ENCODE measurements at places on chromosomes 6 and 20. TPM values are rescaled to one million over a fixed set of nuclear protein-coding genes. Genes with fewer than 3 reads are reported as not detected.

PNLDC1 gene
- total RNA-seq, result not detected

DNA sequence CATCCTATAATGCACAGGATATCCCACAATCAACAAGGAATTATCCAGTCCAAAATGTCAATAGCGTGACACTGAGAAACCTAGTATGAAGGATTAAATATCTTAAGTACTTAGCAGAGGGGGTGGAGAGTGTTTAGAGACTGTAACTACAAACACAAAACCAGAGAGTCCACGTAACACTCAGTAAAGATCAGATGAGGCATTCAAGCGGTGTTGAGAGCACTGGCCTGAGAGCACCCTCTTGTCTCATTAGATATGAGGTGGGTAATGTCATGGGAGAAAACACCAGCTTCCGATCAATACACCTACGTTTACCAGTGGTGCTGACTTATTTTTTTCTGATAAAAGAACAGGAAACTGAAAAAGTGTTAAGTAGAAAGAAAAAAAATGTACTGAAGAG, 2.3 kb downstream of the FAM184A start:
- no peak for DNase-seq

DNA sequence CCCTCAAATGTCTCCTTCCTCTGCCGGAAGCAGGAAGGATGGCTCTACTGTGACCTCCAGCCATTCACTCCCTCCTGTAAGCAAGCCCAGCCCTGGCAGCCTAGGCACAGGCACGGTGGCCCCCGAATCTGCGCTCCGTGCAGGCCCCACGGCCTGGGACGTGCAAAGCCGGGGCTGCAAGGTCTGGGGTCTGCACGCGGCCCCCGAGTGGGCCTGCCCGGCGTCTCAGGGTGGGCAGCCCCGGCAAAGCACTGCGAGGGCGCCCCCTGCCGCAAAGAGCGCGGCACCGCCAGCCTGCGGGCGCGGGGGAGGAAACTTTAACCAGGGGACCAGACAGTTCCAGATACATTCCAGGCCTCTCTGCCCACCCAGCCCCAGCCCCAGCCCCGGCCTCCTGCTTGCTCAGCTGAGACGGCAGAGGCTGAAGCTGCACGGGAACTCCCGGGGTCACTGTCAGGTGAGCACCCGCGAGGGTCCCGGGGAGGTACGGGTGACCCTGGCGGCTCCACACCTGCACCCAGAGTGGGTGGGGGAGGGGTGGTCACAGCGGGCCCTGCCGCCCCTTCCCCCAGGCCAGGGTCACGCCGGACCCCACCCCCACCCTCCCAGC, 98.8 kb downstream of the ASXL1 start:
- DNase-seq, result peak; percentile 26

GRCh38 chr20:34268851-34269636, 27.8 kb downstream of the ASIP start:
- no peak for DNase-seq

CYP21A2 gene
- not detected for total RNA-seq

DNA sequence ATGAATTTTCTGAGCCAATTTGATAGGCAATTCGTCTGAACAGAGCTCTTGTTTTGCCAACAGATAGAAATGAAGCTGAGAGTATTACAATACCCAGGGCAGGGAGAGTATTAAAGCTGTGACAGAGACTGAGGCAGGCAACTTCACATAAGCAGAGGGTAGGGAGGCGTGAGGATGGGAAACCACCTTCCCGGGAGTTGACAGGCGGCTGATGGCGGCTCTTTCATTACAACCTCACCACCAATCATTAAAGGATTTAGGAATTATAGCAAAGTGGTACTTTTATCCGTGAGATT, 73.3 kb downstream of the CD83 start:
- DNase-seq, result no peak
